ENCODE measurements at places on chromosomes 5 and 9.

- DNase-seq, result no peak
These were observed 39.1 kb upstream of the SPATA31C2 start for GRCh38 chr9:88177371-88177770.

DNA sequence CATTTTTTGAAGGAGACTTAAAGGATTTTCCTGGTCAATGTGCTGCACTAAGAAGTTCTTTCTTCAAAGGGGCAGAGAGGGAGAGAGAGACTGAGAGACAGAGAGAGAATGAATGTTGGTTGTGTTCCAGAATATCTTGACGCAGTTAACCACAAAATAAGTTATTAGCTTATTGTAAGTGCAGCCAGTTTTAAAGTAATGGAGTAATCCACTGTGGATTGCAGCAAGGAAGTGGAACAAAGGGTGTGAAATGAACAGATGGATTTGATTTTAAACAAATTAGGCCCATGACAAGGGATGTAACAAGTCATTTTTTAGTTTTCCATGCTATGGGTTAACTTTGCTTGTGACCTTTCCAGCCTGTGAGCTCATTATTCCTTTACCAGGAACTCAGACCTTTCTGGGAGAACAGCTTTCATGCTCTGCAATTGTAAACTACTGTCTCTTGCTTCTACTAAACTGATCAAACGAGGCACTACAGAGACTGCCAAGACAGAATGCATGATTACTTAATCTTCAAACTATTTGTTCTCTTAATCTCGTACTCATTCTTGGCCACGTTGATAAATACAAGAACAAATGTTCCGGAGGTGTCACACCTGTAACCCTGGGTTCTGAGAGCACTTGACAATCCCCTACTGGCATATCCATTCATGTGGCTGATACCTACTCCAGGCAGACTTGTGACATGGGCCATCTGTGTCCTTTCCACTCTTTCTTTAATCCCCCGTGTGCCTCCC is 131.1 kb downstream of the TLE1 start:
- peak; percentile 63 for DNase-seq

DNA sequence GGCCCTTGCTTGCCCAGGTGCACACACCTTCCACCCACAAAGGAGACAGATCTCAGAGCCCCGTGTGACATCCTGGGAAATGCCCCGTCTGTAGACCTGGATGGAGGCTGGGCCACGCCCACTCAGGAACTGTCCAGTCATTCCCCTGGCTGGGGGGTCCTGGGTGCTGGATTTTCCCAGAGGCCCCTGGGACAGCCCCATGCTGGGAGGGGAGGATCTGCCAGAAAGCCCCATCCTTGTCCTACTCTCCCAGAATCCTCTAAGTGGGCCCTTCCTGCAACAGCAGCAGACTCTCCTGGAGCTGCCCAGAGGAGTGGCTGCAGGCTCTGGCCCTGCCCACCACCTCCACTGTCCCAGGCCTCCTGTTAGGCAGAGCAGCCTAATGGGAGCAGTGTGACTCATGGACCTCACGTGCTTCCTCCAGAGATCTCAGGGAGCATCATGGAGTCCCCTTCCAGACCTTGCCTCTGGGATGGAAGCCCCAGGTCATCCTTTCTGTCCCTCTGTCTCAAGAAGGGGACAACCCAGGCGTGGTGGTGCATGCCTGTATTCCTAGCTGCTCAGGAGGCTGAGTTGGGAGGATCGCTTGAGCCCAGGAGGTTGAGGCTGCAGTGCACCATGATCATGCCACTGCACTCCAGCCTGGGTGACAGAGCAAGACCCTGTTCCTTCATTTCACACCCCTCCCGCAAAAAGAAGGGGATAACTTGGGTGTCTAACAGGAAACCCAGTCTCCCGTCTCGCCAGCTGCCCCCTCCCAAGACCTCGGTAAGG is 51.7 kb downstream of the JADE2 start:
- DNase-seq, result peak; percentile 82

DNA sequence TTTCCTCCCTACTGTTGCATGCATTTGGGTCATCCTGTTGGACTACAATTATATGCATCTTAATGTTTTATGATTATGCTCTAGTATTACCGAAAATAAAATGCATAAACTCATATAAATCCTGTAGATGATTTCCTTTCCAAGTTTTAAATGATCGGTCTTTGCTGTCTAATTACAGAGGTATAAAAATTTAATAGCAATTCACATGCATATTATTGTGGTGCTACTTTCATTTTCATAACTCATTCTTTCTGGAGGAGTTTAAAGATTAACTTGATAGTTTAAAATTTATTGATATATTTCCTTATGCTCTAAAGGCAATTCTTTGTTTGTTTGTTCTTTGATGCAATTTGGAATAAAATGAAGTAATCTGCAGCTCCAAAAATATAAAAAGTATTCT is 1475.1 kb downstream of the MAT2B start:
- no peak for DNase-seq

DNA sequence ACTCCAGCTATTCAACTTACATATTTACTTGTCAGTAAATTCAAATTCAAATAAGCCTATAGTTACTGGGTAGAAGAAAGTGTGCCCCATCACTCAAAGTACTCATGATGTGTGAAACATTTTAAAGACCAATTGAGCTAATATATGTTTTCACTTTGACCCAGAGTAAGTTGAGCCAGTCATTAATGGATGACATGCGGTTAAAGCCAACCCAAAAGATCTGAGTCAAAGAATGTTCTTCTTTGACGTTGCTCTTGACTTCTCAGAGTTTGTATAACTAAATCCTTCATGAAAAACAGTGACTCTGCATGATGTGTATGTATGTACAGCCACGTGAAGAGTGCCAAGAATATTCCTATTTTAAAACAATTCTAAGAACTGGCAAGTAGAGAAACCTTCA is 237.4 kb downstream of the NR2F1-AS1 start:
- DNase-seq, result no peak

- no peak for DNase-seq
These were observed 97.7 kb downstream of the GDNF start for GRCh38 chr5:37742111-37742510.

DNA sequence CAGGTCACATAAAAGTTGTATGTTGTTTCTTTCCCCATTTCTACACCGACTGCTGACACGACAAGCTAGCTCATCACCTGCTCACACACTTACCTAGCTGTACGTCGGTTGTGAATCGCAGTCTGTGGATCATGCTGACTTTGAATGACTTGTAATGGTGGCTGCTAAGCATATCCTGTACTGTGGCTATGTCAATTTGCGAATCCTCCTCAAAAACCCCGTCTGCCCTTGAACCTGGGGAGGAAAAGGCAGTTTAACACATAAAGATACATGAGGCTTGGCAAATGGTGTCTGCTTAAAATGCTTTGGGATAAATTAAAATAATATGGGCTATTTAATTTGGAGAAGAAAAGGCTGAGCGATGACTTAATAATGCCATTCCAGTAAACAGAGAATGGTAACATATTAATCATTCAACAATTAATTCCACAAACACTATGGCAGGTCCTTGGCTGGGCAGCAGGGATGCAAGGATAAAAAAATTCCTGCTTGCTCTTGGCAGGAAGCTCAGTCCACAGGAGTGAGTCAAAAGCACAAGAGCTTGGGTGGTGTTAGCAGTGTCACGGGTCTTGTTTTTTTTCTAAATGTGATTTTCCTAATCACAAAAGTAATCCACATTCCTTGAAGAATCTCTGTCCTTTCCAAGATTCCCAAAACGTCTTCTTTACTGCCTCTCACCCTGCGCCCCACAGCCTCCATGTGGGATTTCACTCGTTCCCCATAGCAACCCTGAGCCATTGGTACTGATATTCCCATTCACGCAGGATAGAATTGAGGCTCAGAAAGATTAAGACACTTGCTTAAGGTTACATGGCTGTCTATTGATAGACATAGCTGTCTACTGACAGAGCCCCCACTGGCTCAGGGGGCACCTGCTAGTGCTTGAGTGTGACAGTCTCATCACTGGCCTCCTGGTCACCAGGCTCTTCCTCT is 222.4 kb downstream of the MAPKAP1 start:
- DNase-seq, result peak; percentile 74

DNA sequence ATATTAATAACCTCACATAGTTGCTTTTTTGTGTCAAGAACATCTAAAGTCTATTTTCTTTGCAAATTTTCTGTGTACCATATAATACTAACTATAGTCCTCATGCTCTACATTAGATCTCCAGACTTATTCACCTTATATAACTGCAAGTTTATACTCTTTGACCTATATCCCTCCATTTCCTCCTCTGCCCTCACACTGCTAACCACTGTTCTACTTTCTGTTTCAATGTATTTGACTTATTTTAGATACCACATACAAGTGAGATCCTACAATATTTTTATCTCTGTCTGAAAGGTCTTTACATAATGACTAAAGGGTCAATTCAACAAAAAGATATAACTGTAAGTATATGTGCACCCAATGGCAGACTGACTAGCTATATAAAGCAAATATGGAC is 789.7 kb upstream of the ZNF608 start:
- no peak for DNase-seq
